ENCODE measurements at places on chromosomes 2 and 18.
A peak's percentile ranks its signal among the peaks of the same experiment; 100 is the strongest.

GRCh38 chr18:34913837-34914661 is 127.2 kb upstream of the MAPRE2 start:
- no peak for DNase-seq

DNA sequence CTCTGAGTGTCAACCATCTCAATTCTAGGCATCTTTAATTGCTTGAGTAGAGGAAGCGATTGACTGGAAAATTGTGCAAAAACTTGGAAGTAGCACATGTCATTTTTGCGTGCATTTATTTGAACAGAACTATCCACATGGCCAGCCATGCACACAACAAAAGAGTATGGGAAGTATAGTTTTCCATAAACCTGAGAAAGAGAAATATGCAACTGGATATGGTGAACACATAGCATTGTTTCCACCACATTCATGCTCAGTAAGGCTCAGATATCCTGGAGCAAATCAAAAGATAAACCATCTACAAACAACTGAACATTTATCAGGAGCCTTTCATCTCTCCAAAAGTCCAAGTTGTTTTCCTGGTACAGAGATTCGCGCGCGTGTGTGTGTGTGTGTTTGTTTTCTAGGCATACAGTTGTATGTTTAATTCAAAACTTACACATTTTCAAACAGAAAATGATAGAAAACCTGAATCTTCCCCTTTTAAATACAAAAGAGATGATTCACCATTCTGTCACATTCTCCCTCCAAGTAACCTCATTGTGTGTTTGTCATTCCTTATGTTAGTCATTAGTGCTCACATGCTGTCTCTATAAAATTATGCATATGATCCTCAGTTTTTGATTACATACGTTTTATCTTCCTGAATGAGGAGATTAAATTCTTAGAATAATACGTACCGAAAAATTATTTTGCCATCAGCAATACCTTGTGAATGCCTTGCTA is 780.4 kb upstream of the NRXN1 start:
- no peak for DNase-seq

DNA sequence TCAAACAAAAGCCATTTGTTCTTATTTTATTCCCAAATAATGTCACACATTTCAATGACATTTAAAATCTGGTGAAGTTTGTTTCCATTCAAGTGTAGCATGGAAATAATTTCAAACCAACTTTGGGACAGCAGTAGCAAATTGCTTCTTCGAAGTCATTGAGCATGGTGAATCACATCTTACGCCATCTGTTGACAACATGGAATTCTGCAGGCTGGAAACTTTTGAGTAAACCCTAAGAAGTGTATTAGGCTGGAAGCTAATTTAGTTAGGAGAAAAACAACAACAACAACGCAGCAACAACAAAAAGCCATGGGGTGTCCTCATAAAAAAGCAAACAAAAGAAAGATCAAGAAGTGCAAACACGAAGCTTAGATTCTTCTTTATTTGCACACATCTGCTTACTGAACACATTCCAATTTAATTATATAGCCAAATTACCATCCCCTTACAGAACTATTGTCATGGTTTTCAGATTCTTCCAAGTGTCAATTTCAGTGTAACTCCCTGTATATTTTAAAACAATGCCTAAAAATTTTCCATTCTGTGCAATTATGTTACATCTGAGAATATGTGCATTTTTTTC is 659.0 kb upstream of the CDH7 start:
- peak; percentile 52 for DNase-seq

DNA sequence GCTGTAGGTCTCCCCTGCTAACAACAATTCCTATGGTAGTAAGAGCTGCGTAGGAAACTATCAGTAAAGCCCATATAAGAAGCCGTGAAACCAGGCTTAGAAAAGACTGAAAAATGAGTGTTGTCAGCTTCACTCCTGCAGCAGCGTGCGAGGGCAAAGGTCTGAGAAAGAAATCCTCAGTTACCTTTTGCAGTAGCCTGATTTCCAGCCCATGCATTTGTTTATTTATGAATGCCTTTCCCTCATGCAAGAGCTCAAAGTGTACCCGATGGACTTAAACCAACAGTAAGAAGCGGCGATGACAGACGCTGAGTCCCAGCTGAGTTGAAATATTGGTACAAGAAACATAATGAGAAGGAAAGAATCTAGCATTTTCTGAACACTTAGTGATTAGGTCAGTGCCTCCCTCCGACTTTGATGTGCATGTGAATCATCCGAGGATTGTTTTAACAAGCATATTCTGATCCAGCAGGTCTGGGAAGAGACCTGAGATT is 15.0 kb upstream of the POLI start:
- no peak for DNase-seq

GRCh38 chr18:76610933-76611749 is 116.1 kb upstream of the ZNF516 start:
- DNase-seq, result no peak

DNA sequence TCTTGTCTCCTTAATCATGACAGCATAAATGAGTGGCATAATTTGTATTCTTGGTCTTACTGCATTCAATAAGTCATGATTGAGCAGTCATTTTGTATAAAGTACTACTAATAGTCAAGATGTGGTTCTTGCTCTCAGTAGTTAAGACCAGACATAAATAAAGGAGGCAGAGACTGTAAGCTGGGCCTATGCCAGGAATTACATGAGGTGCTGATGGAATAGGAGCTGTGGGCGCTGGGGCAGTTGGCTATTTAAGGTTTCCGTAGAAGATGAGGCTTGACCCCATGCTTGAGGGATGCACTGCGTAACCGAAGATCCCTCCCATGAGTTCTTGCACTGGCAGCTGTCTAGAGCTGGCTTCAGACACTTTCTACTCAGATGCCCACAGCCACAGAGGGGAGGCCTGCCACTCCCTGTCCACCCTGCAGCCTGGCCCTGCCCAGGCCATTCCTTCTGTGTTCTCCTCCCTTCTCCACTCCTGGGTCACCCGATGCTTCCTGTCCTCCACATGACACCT is 150.9 kb upstream of the REV1 start:
- no peak for DNase-seq

- no peak for DNase-seq
These were observed 6.0 kb downstream of the WDR54 start for GRCh38 chr2:74427551-74427950.

DNA sequence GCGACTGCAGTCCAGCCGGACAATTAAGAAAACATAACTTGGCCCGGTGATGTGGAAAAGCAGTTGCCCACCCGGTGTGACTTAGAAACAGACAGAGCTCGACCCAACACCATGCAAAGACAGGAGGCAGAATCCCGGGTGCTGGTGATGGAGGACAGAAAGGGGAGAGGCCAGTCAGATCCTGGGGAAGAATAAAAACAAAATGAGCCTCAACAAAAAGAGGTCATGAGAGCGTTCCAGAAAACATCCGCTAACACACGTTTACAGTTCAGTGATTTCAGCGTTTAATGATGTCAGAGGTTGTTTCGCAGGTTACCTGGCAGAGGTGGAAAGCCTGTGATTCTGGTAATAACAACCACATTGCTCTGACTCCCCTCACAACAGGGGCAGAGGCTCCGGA is 111.9 kb downstream of the OSR1 start:
- DNase-seq, result no peak

- DNase-seq, result no peak
These were observed 141.0 kb downstream of the MAP2 start for GRCh38 chr2:209564816-209565215.

All from COR-L47 (cell line).